ENCODE measurements at places on chromosomes 2 and 18. TPM values are rescaled to one million over a fixed set of nuclear protein-coding genes. Genes with fewer than 3 reads are reported as not detected.

DNA sequence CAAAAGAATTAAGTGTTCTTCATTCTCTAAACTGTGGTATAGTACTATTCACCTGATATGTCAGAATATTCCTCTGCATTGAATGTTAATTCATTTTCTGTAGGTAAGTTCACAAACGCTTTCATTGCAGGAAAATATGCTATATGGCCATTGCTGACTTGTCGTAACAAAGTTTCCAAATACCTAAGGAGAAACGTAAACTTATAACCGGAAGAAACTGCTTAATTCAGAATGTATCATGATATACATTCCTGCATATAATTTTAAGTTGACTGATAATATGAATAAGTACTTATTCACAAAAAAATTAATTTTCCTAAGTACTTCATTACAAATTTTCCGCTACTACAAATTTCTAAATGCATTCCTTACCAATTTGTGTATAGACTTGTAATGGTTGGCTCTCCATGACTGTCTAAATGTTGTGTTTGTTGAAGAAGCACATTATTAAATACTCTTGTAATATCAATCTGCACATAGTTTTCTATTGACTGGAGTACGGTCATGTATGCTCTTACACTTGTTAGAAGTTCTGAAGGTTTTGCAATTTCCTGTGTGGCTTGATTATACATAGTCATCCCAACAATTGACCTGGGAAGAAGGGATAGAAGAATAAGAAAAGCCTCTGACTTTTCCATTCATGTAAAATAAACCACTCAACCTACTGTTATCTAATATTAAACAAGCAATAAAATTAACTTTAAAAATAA is 85.4 kb downstream of the NCKAP1 start:
- H3K27me3 ChIP-seq: no peaks in the 10 kb centered on the region
- no peaks in the 10 kb centered on the region for H3K4me1 ChIP-seq
- no peak overlapping the region for H3K4me3 ChIP-seq
- DNase-seq: no peak

GRCh38 chr2:10413991-10414451 is 34.1 kb downstream of the ODC1 start:
- H3K4me1 ChIP-seq: peaks cover 5% of the 10 kb centered on the region
- no peak overlapping the region for H3K4me3 ChIP-seq

SCTR gene
- total RNA-seq: not detected

DNA sequence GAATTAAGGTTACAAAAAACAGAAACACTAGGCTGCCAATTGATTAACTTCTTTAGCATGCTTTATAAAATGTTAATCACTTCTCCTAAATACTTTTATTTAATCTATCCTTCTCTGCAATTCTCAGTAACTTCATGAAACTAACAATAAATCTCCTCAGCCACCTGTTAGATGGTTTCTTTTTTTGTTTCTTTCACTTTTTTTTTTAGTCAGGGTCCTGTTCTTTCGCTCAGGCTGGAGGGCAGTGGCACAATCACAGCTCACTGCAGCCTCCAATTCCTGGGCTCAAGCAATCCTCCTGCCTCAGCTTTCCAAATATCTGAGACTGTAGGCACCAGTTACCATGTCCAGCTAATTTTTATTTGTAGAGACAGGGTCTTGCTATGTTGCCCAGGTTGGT is 213.4 kb upstream of the STK17B start:
- no peak for DNase-seq
- H3K27ac ChIP-seq: no peak overlapping the region
- no peaks in the 10 kb centered on the region for H3K36me3 ChIP-seq
- no peak overlapping the region for H3K4me3 ChIP-seq
- peaks cover 6% of the 10 kb centered on the region for H3K4me1 ChIP-seq

RAB27B gene
- not detected for total RNA-seq

All from glutamatergic neuron (in vitro differentiated cells).